Inflammatory macrophage treated with lipopolysaccharide for 4 hours (primary cell): ENCODE measurements at places on chromosomes 3 and 15.

DNA sequence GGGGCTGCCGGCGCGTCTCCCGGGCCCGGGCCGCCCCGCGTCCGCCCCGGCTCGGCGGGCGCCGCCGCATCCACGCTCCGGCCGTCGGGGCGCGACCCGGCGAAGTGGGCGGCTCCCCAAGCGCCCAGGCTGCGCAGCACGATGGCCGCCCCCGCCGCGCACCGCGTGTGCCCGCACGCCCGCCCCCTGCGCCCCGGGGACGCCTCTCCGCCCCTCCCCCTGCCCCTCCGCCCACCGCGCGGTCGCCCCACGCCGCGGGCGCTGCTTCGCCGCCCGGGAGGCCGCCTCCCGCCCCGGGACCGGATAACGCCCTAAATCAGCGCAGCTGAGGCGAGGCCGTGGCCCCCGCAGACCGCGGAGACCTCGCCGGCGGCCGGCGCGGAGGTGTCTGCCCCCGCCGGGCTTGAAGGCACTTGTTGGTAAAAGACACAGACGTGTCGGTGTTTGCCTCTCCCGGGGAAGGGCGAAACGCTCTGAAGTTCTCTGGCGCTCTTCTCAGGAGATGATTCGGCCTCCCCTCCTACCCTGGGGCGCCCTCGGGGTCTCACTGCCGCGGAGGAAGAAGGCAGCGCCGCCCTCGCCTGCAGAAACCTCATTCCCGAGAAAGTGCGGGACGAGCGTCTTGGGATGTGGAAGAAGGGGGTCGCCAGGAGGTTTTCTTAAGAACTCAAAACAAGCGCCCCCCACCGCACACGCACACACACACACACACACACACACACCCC is at the start of gene BNC1:
Gene BNC1, minus strand, starts transcription at position 106 of the 725 bp plus-strand sequence. Its CDS starts 36 bp downstream, at position 70.
- DNase-seq, result no peak

DNA sequence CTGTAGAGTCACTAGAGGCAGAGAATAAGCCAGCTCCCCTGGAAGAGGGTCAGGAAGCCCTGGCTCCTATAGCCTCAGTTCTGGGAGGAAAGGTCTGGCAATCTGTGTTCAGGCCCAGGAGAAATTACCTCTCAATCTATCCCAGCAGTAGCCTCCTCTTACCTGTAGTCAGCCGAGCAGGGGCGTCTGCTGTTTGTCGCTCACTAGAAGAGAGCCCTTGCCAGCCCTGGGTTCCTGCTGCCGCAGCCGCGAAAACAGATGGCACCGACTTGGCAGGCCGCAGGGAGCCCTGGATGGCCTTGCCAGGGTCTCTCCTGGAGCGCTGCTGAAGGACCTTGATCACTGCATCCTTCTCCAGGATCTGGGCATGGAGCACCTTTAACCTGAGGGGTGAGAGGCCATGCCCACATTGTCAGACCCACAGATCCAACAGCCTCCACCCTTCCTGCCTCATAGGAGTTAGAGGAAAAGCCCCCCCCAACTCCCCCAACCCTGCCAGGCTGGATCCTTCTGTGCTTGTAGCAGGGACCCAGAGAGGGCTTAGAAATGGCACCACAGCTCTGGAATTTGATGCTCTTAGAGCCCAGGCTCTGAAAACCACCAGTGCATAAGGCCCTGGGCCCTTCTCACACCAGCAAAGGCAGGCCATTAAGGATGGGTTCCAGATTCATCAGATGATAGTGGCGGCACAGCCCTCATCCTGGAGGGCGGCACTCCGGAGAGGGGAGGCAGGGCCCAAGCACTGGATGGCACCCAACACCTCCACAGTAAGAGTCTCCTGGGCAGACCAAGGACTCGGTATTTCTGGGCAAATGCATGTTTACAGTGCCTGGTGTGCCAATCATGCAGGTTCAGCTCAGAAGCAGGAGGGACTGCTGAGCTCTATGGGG is 14.9 kb downstream of the AMOTL2 start:
- DNase-seq, result no peak

DNA sequence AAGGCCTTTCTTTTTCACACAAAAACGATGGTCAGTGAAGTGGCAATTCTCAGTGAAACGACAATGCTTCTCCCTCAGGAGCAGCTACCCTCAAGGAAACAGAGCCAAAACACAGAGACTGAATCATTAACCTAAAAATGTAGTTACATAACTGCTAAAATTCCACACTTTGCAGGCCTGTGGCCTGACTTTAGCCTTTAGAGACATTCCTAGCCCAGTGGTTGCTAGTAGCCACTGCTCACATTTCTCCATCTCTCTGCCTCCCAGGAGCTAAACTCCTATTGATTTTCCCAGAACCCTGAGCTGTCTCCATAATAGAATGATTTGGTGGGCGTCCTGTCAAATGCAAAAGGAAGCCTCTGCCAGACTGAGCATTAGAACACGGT is 630.1 kb upstream of the KCNMB2 start:
- DNase-seq, result no peak

GRCh38 chr3:124882816-124883747 is 4.1 kb downstream of the ITGB5 start:
- no peak for DNase-seq

GRCh38 chr3:148451969-148452368 is 245.7 kb upstream of the AGTR1 start:
- no peak for DNase-seq
